ENCODE measurements at places on chromosomes 2 and 18.

GRCh38 chr2:607172-607571 is 70.0 kb downstream of the TMEM18 start:
- DNase-seq, result no peak

- DNase-seq, result no peak
Observed at GRCh38 chr2:26598336-26598995, 42.7 kb downstream of the CIB4 start.

GRCh38 chr18:57585855-57586250 is 649 bp downstream of the FECH start:
- DNase-seq, result no peak

- no peak for DNase-seq
Observed at GRCh38 chr2:98347298-98348065, 1.2 kb downstream of the CNGA3 start.

DNA sequence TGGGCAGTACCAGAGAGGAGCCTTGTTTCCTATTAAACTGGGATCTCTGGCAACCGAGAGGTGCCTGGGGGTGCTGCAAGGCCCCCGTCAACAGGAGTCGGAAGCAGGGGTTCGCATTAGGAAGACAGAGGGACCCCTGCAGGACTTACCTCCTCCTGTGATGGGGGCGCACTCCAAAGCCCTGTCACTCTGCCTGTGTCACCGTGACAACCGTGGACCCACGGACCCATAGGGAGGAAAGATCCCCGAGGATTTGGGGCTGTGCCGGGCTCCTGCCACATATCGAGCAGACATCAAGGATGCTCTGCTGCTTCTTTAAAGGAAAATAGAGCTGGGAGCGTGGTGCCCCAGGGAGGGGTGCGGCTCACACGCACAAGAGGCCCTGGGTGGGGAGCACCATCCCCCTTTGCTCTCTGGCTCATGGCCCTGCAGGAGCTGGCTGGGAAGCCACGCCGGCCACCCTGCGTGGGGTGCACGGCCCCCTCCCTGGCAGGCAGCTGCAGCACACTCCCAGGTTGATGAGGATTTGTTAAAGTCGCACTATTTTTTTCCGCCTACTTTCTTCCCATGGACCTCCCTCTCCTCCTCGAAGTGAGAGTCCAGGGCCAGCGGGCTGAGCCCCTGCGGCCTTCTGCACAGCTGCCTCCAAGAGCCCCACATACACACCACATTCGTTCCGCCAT is 167.5 kb downstream of the TWIST2 start:
- DNase-seq, result no peak

GRCh38 chr2:223740679-223741078 is 96.7 kb downstream of the AP1S3 start:
- no peak for DNase-seq

- no peak for DNase-seq
Observed at GRCh38 chr2:223585666-223586065, 16.5 kb downstream of the SCG2 start.

DNA sequence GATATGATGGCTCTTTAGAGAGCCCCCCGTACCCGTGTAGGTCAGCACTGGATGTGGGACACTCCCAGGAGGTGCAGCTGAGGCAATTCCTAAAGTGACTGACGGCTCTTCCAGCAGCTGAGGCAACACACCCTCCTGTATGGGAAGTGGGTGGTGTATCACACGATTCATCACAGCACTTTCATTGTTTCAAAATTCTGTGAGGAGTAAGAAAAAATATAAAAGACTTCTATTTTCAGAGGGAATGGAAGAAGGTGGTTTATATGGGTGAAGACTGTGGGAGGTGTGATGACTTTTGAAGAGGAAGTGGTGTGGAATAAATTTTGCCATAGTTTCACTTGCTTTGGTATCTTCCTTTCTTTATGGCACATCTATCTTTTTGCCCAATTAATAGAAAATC is 22.3 kb downstream of the QPCT start:
- DNase-seq, result no peak

GRCh38 chr2:109141006-109141600 is 12.1 kb downstream of the SH3RF3 start:
- DNase-seq, result no peak

- no peak for DNase-seq
Observed at GRCh38 chr2:181755181-181755580, 74.9 kb upstream of the NEUROD1 start.

DNA sequence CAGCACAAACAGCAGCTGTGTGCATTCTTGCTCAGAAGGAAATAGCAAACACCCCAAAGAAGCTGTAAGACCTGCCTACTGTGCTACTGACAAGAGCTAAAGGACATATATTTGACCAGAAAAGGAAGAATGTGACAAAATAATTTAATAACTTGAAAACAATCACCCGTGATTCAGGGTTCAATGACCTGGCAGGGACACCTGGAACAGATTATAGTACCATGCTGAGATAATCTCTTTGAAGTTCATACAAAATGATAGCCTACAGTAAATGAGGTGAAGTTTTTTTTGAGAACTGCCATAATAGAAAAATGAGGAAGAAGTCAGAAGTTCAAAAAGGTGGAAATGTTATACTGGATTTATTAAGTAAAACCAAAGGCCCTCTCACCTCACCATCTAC is 324.8 kb upstream of the GULP1 start:
- DNase-seq, result no peak

- DNase-seq, result no peak
Observed at GRCh38 chr18:61360404-61361383, 27.5 kb downstream of the CDH20 start.

DNA sequence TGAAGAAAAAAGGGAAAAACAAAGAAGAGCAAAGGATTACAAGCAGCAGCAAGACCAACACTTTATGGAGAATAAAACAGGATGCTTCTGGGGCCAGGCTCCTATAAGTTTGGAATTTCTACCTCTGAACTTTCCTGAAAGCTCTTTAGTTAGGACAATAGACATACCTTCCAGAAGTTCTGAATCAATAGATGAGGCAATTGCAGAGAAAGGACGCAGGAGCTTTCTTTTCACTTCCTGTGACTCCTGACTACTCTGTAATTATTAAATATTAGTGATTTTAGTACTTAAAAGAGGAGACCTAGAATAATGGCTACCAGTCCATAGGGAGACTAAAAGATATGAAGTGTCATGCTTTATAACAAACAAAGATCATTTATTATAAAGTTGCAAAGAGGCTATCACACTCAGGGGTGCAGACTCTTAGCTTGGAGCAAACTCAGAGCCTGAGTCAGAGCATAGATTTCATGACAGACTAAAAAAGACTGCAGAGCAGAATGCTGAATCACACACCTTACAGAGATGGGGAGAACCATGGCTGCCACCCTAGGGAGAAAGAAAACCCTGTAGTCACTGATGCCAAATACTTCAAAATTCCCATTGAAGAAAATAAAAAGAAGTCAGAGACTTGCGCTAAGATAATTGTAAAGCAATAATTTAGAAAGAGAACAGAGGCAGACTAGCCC is 52.5 kb upstream of the FAM136A start:
- no peak for DNase-seq

GRCh38 chr2:174585146-174585545 is 12.5 kb downstream of the WIPF1 start:
- no peak for DNase-seq

- no peak for DNase-seq
Observed at GRCh38 chr2:43540021-43540779, 55.6 kb downstream of the THADA start.

GRCh38 chr2:129877795-129878775 is 101.4 kb upstream of the RAB6C start:
- DNase-seq, result no peak

DNA sequence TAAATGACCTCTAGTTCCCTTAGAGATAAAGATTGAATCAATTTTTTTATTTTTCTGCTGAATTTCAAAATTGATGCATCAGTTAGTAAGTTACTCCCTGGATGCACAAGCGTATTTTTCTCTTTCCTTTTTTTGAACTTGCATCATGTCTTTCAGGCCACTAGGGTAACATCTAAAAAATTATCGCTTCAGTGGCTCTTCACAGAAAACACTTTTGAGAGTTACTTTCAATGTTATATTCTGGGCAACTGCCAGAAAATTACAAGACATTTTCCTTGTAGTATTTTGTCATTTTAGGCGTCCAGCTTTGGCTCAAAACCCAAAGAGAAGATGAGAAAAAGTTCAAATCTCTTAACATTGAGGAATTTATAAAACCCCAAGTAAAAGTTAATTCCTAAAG is 59.8 kb downstream of the DSEL start:
- DNase-seq, result no peak

GRCh38 chr2:85748985-85749875 is 4.6 kb upstream of the ATOH8 start:
- DNase-seq, result no peak

DNA sequence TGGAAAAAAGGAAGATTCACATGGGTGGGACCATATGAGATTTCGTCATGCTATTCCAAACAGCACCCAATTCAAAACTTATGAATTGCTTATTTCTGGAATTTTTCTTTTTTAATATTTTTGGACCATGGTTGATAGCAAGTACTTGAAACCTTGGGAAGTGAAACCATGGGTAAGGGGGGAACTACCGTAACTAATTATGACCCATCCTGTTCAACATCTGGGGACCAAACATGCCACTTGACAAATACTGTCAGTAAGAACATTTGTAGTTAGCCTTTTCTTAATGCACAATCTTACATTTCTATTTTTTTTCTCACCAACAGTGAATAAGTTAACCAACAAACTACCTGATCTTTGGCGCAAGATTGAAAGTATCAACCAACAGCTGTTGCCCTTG is 105.7 kb upstream of the TTC39C start:
- DNase-seq, result no peak

DNA sequence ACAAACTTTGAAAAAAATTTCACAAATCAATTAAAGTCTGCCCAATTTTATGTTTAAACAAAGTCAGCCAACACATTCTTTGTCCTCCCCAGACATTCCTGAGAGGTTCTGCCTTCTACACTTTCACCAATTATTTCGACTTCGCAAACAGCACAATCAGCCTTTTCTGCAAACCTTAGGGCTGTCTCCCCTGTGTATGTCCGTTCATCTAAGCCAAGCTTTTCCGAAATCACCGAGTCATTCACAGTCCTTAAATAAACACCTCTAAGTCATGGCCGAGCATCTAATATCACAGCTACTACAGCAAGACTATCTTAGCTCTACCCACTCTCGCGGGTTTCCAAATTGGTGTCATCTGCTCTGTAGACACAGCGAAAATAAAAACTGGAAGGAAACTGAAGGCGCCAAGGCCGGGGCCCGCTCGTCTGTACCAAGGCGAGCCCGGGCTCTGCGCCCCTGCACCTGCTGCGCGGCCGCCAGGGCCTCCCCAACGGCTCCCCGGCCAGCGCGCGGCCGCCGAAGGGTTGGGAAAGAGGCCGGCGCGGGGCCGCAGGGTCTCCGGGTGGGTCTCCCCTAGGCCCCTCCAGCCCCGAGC is 730 bp downstream of the ODC1 start:
- DNase-seq, result no peak

DNA sequence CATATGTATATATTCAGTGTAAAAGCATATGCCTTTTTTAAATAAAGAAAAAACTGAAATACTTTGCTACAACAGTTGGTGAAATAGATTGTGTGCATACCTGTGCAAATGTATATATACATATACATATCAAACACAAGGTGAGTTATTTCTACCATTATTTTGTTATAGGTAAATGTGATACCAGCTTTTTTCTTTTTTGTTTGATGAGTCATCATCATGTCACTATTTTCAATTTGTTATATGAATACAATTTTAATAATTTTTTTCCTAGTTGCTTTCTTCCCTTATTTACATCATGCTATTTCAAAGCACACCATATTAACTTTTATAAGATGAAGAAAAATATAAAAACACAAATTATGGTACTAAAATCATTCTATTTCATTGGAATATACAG is 87.0 kb upstream of the STK17B start:
- no peak for DNase-seq

DNA sequence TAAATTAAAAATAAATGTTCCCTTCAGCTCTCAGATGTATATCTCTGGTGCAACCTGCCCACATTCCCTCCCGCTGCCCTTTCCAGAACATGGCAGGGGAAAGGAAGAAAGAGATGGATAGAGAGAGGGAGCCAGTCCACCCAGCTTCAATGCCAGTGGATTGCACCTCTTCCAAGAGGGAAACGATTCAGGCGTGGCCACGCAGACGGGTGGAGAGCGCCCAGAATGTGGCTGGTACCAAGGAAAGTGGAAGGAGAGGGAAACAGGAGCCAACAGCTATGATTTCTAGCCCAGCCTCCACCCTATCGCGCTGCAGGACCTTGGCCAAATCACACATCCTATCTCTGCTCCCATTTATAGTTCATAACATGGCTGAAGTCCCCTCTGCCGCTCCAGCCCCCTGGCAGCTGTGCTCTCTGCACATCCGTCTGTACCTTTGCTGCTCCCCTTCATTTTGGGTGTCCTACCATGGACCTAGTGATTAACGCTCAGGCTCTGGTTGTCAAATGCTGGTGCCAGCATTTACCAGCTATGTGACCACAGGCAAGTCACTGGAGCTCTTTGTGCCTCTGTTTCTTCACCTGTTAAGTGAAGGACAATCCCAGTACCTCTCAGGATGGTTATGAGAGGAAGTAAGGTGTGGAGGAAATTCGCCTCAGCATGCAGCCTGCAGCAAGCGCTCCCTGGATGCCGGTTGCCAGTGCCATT is 66.5 kb downstream of the SFXN5 start:
- no peak for DNase-seq

DNA sequence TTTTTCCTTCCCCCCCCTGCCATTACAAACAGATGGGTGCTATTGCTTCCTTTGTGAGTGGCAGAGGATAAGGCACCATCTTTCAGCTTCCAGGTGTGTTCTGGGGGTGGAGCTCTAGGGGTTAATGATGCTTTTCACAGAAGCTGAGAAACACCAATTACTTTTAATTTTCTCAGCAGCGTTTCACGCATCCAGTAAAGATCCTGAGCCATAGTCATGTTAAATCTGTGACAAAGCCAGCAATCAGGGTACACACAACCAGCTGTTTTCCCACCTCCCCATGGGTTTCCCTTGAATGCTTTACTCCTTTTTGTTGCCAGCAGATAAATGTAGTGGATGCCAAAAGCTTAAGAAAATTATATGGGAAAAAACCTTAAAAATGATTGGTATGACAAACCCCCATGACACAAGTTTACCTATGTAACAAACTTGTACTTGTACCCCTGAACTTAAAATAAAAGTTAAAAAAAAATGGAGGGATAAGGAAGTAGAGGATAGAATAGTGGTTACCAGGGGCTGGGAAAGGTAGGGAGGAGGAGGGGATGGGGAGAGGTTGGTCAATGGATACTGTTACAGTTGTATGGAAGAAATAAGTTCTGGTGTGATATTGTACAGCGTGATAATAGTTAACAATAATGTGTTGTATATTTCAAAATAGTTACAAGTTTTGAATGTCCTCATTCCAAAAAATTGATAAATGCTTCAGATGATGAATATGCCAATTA is 70.0 kb downstream of the ACOXL start:
- no peak for DNase-seq

DNA sequence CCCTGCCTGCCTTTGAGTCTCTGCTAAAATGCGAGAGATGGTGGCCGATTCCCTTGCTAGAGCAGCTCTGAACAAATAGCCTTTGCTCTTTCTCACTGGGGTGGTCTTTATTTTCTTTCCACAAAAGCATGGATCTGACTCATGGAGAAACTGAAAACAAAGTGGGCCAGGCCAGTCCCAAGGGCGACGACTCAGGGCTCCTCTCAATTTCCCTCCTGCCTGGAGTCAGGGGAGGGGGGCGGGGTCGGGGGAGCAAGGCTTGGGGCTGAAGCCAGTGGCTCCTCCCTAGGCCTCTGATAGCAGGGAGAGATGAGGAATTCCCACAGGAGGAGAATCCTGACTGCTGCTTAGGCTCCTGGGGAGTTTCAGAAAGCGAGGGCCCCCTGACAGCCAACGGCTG is 17.1 kb upstream of the IL1R2 start:
- DNase-seq, result no peak
